ENCODE measurements at places on chromosomes 16 and 17.
A peak's percentile ranks its signal among the peaks of the same experiment; 100 is the strongest.

DNA sequence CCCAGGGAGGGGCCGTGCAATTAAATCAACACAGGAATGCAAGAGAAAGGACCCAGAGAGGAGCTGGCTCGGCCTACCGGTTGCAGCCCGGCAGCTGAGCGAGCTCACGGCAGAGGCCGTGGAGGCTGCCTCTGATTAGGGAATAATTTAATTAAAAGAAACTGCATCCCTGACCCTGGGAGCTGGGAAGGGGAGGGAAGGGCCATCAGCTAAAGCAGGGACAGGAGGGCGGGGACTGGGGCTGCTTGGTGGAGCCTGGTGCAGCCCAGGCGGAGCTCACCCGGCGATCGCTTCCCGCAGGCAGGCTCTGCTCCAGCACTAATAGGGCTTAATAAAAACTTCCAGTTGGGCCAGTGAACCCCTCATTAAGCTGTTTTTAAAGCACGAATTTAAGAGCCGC lies 43.4 kb downstream of the LMF1 start:
- DNase-seq = no peak

- no peak for DNase-seq
Observed at GRCh38 chr16:67661101-67661761, 471 bp downstream of the PARD6A start.

DNA sequence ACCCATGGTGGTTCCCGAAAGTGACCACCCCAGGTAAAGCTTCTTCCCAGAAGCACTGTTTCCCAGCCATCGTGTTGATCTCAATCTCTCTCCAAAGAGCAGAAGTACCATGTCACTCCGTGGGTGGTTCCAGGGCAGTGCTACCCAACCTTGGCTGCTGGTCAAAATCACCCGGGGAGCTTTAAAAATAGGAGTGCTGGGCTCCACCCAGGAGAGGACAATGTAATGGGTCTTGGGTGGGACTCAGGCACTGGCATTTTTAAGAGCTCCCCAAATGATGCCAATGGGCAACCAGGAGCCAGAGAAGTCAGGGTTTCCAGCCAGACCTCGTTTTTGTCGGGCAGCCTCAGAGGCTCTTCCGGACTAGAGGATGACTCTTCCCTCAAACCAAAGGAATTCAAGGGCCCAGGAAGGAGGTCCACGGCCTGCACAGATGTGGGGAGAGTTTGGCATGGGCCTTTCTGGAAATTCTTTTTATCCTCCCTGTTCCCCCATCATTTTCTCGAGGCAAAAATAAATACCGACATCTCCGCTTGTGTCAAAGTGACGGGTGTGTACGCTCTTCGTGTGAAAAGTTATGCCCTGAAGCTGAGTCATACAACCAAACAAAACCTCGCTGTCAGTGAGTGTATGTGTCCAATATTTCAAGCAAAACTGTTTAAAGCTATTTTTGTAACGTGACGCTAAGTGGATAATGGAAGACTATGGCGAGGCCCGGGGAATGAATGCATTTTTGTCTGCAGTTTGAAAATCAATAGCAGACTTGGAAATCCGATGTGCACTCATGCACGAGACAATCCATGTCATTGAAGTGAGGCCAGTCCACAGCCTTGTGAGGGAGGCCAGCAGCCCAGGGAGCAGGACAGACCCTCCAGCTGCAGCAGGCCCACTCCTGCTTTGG lies 364.1 kb downstream of the FOXL1 start:
- DNase-seq = no peak

- DNase-seq = no peak
Observed at GRCh38 chr16:2246301-2246885, 5.0 kb downstream of the ECI1 start.

GRCh38 chr17:48746916-48747444 lies 18.4 kb upstream of the HOXB13 start:
- DNase-seq = no peak

DNA sequence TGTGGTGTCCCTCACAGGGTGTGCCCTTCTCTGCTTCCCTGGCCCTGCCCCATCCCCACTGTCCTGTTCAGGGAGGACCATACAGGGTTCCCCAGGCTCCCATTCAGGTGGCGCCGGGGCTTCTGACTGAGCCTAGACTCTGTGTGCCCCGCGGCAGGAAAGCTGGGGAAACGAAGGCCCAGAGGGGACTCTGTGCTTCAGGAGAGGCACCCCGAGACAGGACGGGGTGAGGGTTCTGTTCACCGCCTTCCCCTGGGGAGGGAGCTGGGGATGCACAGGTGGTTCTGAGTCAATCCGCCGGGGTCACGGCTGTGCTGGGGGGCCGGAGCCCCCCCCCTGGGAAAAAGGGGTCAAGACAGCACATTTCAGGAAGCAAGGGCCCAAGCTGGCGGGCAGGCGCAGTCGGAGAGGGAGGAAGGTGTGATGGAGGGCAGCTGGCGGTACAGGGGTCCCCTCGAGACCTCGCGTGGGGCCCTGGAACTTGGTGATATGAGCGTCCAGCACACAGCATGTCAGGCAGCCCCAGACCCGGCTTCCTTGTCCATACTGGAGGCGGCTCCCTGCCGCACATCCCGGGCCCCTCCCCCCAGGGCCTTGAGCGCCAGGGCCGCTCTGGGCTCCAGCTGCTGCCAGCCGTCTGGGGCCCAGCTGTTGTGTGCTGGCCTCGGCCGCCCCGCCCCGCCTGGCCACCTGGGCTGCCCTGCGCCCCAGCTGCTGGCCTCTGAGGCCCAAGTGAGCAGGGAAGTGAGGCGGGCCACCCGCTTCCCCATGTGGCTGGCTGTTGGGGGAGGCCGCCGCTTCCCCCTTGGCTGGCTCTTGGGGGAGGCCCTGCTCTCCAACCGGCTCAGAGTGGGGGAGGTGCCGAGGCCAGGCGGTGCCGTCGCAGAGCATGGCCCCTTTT lies 5.6 kb upstream of the NOTUM start:
- no peak for DNase-seq

GRCh38 chr17:2071455-2072281 lies 16.8 kb downstream of the HIC1 start:
- no peak for DNase-seq

DNA sequence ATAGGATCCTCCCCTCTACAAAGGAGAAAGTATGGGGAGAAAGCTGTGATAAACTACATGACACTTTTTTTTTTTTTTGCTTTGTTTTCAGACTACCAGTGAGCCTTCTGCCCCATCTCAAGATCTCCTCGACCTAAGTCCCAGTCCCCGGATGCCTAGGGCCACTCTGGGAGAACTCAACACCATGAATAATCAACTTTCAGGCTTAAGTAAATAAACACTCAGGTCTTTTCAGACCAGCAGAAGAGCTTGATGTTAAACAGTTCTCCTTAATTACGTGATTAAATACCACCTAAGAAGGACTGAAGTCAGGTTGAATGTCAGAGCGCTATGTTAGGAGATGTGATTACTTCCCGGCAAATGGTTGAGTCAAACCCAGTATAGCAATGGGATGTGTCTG lies 31.4 kb downstream of the COX11 start:
- no peak for DNase-seq

DNA sequence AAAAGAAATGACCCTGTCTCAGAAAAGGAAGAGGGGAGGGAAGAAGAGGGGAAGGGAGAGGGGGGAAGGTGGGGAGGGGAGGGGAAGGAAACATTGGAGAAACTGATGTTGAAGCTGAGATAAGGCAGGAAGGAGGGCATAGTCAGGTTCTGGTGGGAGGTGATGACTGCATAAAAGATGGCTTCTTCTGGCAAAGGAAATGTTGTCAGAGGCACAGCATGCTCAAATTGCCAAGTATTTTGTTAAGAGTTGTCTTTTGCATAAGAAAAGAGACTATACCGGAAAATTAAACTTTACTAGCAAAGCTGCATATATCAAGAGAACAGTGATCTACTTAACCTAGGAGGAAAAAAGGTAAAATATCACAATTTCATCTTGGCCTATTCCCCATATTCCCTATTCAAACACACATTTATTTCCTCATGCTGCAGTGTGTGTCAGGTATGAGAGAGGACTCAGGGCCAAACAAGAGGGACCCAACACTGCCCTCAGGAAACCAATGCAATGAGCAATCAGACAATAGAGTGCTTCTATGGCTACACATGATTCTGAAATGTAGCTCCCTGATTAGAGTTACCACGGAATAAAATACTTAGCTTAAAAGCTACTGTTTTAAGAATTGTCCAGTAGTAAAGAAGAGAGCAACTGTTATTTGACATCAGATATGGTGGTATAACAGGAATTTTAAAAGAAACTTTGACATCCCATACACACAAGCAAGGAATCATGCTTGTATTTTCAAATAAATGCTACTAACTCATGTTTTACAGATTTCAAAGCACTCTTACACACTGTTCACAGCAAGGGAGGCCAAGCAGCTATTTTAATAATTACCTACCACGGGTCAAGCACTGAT lies 80.9 kb downstream of the PARN start:
- DNase-seq = no peak

- DNase-seq = no peak
Observed at GRCh38 chr16:28207399-28207798, 4.4 kb downstream of the XPO6 start.

- DNase-seq = peak; percentile 16
Observed at GRCh38 chr16:70018254-70018653, 67.1 kb downstream of the CLEC18A start.

All from T-helper 9 cell (primary cell).